ENCODE measurements at places on chromosomes 11 and 22. TPM values are rescaled to one million over a fixed set of nuclear protein-coding genes. Genes with fewer than 3 reads are reported as not detected.

- DNase-seq: no peak
Observed at GRCh38 chr11:3855808-3856491, 486 bp downstream of the STIM1 start.

GRCh38 chr22:50686794-50687193, 14.2 kb downstream of the SHANK3 start:
- DNase-seq: no peak

- DNase-seq: no peak
Observed at GRCh38 chr11:561148-562003, 606 bp downstream of the RASSF7 start.

DNA sequence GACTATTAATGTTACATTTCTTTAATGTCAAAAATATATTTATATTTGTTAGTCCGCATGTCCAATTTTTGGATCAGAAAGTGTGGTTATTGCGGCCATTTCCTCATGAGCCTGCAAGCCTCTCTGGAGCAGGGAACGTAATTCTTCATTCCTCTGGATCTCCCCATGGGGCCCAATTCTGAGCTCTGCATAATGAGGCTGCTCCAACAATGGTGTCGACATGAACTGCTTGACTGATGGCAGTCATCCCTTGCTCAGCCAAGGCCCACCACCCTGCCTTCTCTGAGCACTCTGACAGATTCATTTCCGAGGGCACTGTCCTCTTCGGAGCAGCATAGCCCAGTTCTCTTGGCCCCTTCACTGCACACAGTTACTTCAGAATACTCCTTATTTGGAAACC, 3.1 kb upstream of the HEPACAM start:
- DNase-seq: no peak

Gene TRIOBP
- 149 TPM for total RNA-seq

Gene STK33
- not detected for total RNA-seq
